ENCODE measurements at places on chromosomes 2 and 18.

DNA sequence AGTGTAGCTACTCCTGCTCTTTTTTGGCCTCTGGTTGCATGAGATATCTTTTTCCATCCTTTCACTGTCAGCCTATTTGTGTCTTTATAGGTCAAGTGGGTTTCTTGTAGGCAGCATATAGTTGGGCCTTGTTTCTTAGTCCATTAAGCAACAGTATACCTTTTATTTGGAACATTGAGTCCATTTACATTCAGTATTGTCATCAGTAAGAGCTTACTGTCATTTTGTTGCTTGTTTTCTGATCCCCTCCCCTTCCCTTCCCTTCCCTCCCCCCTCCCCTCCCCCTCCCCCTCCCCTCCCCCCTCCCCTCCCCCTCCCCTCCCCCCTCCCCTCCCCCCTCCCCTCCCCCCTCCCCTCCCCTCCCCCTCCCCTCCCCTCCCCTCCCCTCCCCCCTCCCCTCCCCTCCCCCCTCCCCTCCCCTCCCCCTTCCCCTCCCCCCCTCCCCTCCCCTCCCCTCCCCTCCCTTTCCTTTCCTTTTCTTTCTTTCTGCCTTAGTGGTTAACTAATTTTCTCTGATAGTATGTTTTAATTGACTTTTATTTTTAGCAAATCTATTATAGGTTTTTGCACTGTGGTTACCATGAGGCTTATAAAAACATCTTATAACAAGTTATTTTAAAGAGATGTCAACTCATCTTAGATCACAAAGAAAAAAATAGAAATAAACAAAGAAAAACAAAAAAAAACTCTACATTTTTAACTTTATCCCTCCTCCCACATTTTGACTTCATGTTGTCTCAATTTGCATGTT lies 13.2 kb upstream of the DCDC2C start:
- no peak for DNase-seq

GRCh38 chr2:44429034-44429433 lies 67.3 kb downstream of the CAMKMT start:
- no peak for DNase-seq

GRCh38 chr18:10838553-10838952 lies 310.8 kb downstream of the PIEZO2 start:
- no peak for DNase-seq

DNA sequence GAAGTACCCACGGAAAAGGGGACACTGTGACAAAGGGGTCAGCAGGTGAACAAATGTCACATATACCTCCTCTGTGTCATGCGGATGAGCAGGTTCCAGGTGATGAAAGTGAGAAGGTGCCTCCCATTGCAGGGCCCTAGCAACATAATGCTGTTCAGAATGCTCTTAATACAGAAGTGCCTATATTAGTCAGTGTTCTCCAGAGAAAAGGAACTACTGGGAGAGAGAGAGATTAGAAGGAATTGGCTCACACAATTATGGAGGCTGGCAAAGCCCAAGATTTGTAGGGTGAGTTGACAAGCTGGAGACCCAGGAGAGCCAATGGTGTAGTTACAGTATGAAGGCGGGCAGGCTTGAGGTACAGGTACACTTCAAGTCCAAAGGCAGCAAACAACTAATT lies 98.1 kb upstream of the CDC42EP3 start:
- DNase-seq, result no peak

Data from cortex of kidney (tissue), 1 donor.